ENCODE measurements at places on chromosomes 12 and 14. TPM values are rescaled to one million over a fixed set of nuclear protein-coding genes. Genes with fewer than 3 reads are reported as not detected.

The RTRAF gene
- total RNA-seq, result 196 TPM

DNA sequence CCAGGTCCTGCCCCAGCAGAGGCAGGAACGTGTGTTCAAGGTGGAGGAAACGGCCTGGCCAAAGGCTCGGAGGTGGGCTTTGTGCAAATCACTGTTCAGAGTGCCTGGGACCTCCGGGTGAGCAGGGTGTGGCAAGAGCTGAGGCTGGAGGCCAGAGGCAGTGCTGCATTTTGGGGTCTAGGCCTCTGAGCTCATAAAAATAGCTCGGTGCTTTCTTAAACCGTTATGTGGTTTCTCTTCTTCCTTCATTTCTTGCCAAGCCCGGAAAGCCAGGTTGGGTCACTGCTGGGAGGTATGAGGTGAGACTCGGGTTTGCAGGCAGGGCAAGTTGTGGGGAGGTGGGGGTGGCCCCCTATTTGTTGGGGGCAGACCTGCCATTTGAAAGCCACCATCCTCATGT is 178.8 kb upstream of the MYL2 start:
- no peak overlapping the region for H3K4me3 ChIP-seq
- DNase-seq, result no peak

DNA sequence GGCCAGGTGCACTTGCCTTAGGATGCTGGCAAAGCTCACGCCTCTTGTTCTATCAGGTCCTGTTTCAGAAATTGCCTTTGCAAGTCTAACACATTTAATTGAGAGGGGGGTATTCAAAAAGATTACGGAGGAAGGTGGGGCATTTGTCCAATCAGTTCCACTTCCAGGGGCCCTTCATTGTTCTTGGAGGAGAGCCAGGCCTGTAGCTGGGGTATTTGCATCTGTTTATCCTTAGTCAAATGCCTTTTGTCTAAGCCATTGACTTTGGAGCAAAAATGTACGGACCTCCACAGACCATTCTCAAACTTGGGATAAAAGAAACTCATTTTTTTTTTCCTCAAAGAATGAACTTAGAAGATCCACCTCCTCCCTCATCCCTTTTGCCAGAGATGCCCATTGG is 582.0 kb downstream of the BCL11B start:
- no peaks in the 10 kb centered on the region for H3K36me3 ChIP-seq
- no peak for DNase-seq
- no peaks in the 10 kb centered on the region for H3K27me3 ChIP-seq
- no peaks in the 10 kb centered on the region for H3K4me1 ChIP-seq
- H3K4me3 ChIP-seq, result no peak overlapping the region

DNA sequence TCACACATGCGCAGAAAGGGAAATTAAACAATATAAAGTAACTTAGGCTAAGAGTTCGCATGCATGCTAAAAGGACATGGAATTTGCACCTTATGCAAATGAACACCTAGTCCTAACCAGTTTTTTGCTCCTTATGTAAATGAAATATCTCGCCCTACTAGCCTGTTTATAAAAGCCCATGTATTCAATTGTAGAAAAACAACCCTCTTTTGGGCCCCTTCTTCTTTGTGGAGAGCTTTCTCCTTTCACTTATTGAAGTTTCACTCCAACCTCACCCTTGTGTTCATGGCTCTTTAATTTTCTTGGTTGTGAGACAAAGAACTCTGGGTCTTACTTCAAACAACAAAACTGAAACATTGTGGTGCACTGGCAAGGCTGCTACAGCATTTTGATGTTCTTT is 333.4 kb upstream of the ATXN7L3B start:
- H3K36me3 ChIP-seq, result no peaks in the 10 kb centered on the region
- no peak overlapping the region for H3K27ac ChIP-seq
- no peak for DNase-seq
- no peaks in the 10 kb centered on the region for H3K27me3 ChIP-seq

- H3K27ac ChIP-seq, result no peak overlapping the region
- peaks cover 27% of the 10 kb centered on the region for H3K36me3 ChIP-seq
- H3K4me1 ChIP-seq, result no peaks in the 10 kb centered on the region
- H3K4me3 ChIP-seq, result no peak overlapping the region
These were observed 108.8 kb downstream of the TXNDC16 start for GRCh38 chr14:52443506-52443905.

- no peak for DNase-seq
- H3K27ac ChIP-seq, result no peak overlapping the region
- no peaks in the 10 kb centered on the region for H3K36me3 ChIP-seq
- no peak overlapping the region for H3K4me3 ChIP-seq
These were observed 119.6 kb downstream of the KCNMB4 start for GRCh38 chr12:70485704-70486103.

DNA sequence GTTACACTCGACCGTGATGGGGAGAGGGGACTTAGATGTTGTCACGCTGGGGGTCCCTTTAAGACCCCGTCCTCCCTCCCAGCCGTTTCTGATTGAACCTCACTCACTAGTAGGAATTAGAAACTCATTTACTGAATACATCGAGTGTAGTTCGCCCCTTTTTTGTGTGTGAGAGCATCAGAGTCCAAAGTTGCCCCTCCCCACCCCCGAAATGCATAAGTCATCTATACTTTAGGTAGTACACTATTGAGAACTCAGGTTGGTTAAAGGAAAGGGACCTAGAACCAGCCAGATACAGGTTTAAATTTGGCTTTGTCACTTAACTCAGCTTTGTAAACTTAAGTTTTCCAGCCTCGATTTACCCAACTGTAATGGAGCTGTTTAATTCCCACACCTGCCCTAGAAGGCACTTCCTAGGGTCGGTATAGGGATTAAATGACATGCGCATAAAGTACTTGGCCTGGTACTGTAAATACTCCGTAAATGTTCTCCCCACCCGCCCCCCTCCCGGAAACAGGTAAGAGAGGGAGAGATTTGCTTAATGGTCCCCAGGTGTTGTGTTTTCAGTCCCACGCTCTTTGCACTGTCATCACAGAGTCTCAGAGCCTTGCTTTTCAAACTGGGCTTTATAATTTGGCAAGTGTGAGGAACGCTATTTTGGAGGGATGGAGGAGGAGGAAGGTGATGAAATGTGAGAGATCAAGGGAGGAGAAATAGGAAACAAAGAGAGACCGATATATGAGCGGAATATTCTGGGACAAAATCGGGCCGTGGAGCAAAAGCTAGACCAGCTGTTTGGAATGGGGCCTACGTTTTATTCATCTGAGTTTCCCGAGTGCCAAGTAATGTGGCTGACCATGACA is 897 bp downstream of the SUDS3 start:
- H3K4me3 ChIP-seq, result peak overlapping the region; percentile 99
- H3K27me3 ChIP-seq, result no peaks in the 10 kb centered on the region
- H3K27ac ChIP-seq, result peak overlapping the region; percentile 98
- no peak for DNase-seq

The GNB3 gene
- 0.64 TPM for total RNA-seq

DNA sequence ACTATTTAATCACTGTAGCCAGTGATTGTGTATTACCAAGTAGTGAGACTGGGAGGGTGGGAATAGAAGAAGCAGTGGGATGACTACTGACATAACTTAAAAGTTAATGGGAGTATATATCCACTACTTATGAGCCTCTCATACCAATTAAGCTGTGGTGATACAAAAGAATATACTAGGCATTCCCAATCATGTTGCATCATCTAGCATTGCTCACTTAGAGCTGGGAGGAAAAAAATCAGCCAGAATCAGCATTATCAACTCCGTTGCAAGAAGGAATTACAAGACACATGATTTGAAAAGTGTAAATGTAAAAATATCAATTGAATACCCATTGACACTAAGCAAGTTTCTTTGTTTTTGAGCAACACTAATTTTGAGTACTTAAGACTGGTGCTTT is 745 bp upstream of the PPP1R36 start:
- no peaks in the 10 kb centered on the region for H3K27me3 ChIP-seq
- no peak overlapping the region for H3K27ac ChIP-seq
- H3K4me3 ChIP-seq, result no peak overlapping the region
- H3K4me1 ChIP-seq, result no peaks in the 10 kb centered on the region
- no peak for DNase-seq
- H3K36me3 ChIP-seq, result no peaks in the 10 kb centered on the region

- no peak for DNase-seq
- no peaks in the 10 kb centered on the region for H3K27me3 ChIP-seq
- H3K4me1 ChIP-seq, result no peaks in the 10 kb centered on the region
- H3K27ac ChIP-seq, result no peak overlapping the region
These were observed 14.1 kb downstream of the ABCD2 start for GRCh38 chr12:39605501-39605900.

DNA sequence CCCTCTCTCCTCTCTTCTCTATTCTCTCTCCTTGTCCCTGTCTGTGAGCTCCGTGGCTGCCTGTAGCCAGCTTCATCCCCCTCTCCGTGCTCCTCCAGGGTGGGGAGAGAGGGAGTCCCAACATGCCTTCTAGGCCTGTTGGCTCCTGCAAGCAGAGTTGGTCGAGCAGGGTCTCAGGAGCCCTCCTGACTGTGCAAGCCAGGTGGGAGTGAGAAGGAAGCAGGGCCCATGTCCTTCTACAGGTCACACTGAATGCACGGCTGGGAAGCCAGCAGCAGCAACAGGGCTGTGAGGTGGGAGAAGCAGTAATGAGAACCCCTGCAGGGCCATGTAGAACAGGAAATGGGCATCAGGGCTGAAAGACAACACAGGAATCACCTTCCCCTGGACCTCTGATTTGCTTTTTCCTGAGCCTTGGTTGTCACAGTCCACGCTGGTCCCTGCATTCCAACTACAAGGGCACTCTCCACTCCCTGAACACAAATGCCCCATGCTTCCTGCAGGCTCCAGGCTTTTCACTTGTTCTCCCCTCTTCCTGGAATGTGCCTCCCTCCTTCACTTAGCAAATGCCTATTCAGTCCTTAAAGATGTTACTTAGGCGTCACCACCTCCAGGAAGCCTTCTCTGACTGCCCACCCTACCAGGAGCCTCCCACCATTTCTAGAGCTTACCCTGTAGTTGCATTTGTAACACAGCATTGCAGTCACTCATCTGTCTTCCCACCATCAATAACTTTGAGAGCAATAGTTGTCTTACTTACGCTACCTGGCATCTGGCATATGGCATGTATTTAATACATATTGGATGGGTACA is 51.2 kb downstream of the TSPAN11 start:
- H3K4me3 ChIP-seq, result no peak overlapping the region
- peaks cover 16% of the 10 kb centered on the region for H3K4me1 ChIP-seq
- no peaks in the 10 kb centered on the region for H3K36me3 ChIP-seq
- no peak overlapping the region for H3K27ac ChIP-seq

DNA sequence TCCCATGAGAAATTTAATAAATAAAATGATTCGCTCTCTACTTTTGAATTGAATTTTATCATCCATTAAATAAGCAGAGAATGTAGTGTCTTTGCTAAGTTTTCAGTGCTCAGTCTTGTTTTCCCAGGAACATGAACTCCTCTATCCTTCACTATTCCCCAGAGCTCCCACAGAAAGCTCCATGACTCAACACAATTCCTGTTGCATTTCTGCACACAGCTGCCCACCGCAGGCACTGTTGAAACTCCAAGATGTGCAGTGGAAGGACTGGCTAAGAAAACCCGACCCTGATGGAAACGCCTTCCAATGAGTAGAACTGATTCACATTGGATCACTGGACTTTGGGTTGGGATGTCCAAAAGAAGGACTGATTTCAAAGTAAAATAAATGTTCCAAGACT is 202.4 kb upstream of the AMIGO2 start:
- H3K27ac ChIP-seq, result no peak overlapping the region
- no peaks in the 10 kb centered on the region for H3K36me3 ChIP-seq
- no peak for DNase-seq
- H3K4me1 ChIP-seq, result peaks cover 3% of the 10 kb centered on the region
- no peak overlapping the region for H3K4me3 ChIP-seq

The ESRRB gene
- 9.8 TPM for total RNA-seq

The PIANP gene
- total RNA-seq, result not detected

DNA sequence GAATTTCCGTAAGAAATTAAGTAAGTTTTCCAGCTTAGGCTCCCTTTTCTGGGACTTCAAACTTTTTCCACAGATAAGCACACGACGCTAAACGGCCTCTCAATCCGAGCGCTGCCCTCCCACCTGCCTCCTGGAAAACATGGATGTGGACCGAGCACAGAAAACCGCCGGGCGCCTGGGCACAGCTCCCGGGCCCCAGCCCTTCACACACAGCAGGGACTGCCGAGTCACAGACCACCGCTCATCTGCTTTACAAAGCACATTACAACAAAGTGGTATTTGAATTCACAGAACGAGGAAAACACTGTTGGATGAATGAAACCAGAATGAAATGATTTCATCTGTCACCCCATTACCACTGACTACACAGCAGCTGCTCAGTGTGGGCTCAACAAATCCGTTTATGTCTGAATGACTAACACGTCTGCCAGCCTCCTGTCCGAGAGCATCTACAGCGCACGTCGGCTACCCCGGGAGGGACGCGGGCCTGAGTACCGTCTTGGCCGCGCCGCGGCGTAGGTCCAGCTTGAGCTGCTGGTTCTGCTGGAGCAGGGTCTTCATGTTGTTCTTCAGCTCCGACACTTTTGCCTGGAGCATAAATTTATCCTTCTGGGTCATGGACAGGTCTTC is 13.1 kb upstream of the ANKLE2 start:
- no peak overlapping the region for H3K27ac ChIP-seq
- H3K36me3 ChIP-seq, result peaks cover 85% of the 10 kb centered on the region
- H3K4me3 ChIP-seq, result no peak overlapping the region
- H3K27me3 ChIP-seq, result no peaks in the 10 kb centered on the region

The ELK3 gene
- 19.8 TPM for total RNA-seq

GRCh38 chr14:35286707-35287106 is 5.5 kb upstream of the PSMA6 start:
- no peak overlapping the region for H3K4me3 ChIP-seq
- H3K4me1 ChIP-seq, result peaks cover 47% of the 10 kb centered on the region
- DNase-seq, result no peak

The MANSC4 gene
- not detected for total RNA-seq

DNA sequence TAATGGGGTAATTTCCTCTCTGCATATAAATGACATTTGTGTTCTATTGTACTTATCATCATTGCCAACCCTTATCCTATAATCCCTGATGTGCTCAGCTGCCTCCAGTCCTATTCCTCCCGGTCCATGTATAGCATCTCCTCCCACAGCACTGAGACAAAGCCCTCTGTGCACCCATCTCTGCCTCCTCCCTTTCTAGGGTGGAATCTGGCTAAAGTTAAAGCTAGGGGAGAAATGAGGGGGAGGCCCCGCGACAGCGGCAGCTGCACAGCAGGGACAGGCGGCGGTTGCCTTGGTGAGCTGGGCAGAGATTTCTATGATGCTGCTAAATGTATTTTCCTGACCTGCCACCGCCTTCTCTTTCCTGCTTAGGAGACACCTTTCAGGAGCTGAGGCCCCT is 12.8 kb upstream of the ZDHHC22 start:
- H3K27ac ChIP-seq, result no peak overlapping the region
- H3K4me1 ChIP-seq, result no peaks in the 10 kb centered on the region
- no peaks in the 10 kb centered on the region for H3K36me3 ChIP-seq
- DNase-seq, result no peak
- peaks cover 8% of the 10 kb centered on the region for H3K27me3 ChIP-seq
- no peak overlapping the region for H3K4me3 ChIP-seq
